Stimulated activated CD4-positive, alpha-beta T cell treated with anti-CD3 and anti-CD28 coated beads, Interleukin-15, amount 100 ng/mL, for 1 hour (primary cell): ENCODE measurements at places on chromosomes 13 and 19.

DNA sequence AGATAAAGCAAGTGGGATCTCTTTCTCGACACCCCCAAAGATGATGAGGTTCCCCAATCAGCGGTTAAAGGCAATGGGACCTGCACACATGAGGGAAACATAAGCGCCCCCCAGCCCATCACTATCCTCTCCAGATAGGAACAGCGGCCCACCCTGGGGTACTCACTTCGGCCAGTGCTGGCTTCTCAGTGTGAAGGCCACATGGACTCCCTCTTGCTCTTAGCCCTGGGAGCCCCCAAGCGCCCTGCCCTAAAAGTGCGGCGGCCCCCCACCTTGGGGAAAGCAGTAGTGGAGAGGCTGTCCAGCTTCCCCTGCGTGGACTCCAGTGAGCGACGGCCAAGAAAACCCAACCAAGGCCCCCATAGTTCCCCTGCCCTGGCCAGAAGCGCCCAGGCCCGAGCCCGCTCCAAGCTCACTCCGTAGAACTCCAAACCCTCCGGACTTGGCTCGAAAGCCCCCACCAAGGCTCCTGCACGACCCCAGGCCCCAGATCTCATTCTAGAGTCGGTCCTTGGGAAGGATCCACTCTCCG, 1.0 kb downstream of the CACNA1A start:
- no peak for DNase-seq

DNA sequence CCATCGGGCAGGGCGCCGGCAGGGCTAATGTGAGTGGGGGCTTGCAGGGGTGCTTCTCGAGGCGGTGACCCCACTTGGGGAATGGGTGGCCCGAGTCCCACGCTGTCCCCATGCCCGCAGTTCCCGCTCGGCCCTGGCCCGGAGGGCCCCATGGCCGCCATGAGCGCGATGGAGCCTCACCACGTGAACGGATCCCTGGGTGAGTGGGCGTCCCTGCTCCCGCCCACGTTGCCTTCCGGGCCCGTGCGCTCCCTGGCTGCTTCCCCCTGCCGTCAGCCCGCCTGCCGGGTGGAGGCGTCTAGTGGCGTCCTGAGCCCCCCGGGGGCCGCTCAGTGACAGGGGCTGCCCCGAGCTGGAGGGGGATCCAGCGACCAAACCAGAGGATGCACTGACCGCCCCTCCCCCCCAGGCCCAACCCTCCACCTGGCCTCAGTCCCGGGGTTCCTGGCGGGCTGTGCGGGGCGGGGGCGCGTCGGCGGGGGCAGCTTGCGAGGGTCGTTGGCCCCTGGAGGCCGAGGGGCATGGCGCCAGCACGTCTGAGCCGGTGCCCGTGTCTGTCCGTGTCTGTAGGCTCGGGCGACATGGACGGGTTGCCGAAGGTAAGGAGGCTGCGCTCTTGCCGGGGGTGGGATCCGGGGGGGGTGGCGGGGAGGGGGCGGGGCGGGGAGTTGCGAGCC, 4.8 kb downstream of the ISYNA1 start:
- DNase-seq, result no peak

DNA sequence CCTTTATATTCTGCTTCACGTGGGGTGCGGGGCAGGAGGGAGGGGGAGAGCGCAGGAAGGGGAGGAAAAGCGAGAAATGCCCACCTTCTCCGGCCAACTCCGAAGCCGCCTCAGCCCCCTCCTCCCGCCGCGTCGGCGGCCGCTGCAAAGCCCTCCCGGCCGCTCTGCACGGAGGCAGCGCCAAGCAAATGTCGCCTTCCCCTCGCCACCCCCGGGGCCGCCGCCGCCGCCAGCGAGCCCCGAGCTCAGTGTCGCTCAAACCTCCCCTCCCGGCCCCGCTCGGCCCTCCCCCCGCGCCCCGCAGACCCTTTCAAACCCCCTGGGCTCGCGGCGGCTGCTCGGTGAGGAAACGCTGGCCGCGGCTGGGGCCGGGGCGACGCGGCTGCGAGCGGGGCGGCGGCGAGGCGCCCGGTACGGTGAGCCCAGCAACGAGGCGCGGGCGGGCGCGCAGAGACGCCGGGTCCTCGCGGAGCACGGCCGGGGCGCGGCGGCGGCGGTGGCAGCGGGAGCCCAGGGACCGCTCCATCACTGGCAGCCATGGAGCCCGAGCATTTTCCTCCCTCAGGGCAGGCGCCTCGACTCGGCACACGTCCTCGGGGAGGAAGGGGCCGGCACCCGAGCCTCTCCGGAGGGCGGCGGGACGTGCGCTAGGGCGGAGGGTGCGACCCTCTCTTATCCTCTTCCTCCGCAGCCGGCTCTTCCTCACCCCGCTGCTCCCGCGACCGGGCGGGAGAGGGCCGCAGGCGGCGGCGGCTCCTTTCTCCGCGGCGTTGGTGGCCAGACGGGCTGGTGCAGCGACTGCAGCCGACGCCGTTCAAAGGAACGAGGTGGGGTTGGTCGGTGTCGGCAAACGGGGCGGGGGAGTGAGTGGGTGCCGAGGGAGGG, 463 bp upstream of the TSC22D1 start:
- DNase-seq, result peak; percentile 11

- DNase-seq, result no peak
Observed at GRCh38 chr13:97653443-97654140, 219.6 kb downstream of the RAP2A start.

- no peak for DNase-seq
Observed at GRCh38 chr13:50910485-50910805, 854 bp downstream of the RNASEH2B start.

DNA sequence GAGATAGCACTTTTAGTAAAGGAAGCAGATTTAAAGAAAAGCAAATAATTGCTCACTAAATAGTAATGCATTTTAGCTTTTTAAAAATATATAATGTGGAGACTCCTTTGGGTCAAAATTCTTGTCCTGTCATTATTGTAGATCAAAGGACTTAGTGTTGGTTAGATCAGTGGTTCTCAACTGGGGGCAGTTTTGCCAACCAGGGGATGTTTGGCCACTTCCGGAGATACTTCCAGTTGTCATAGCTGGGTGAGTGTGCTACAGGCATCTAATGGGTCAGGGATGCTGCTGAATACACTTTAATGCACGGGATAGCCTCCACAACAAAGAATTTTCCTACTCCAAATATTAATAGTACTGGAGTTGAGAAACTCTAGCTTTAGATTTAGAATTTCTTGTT, 126.8 kb downstream of the LMO7 start:
- no peak for DNase-seq

GRCh38 chr13:26680572-26680971, 80.0 kb downstream of the GPR12 start:
- no peak for DNase-seq

DNA sequence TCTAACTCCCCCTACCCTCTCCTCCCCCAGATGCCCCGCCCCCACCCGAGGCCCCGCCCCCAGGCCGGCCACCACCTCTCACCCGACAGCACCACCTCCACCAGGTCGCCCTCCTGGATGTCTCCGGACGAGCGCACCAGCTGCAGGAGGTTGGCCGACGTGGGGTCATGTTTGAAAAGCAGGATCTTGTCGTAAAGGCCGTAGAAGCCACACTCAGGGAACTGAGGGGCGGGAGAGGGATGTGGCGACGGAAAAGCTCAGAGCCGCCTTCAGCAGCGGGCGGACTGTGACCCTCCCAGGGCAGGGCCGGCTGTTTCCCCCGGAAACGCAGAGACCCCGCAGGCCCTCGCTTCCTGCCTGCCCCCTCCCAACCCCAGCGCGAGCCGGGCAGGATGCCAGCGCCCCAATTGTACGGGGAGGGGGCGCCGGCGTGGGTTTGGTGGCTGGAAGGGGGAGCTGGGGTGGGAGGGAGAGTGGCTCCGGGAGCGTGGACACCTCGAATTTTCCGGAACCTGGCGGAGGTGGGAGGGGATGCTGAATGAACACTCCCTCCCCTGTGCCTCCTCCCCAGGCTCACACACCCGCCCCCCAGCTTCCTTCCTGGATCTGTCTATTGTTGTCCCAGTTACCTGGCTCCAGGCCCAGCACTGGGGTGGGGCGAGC, 3.0 kb downstream of the PRKD2 start:
- DNase-seq, result peak; percentile 65

DNA sequence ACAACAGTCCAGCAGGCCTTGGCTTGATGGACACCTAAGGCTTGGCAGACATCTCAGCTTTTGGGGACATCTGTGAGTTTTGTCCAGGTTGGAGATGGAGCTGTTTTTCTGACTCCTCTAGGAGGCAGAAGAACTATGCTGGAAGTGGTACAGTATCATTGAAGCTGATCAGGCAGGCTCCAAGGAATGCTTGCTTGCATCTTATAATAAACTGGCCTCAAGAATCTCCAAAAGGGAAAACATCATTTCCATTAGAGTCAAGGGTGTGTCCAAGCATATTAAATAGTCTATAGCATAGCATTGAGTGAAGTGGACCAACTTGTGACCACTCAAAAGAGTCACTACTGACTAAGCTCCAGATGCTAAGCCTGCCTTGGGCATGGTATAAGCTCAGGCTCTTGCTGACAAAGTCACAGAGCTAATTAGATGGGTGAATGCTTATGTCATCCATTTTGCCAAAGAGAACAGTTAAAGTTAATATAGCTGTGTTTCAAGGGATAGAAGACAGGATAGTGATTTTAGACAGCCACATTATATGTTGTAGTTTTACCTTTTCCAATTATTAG, 216.0 kb downstream of the DNAJC15 start:
- DNase-seq, result no peak

GRCh38 chr19:48332662-48333466, 7.5 kb downstream of the EMP3 start:
- peak; percentile 78 for DNase-seq

- no peak for DNase-seq
Observed at GRCh38 chr13:66830940-66831716, 399.0 kb downstream of the PCDH9 start.

GRCh38 chr19:22620401-22620800, 13.7 kb upstream of the ZNF492 start:
- no peak for DNase-seq

DNA sequence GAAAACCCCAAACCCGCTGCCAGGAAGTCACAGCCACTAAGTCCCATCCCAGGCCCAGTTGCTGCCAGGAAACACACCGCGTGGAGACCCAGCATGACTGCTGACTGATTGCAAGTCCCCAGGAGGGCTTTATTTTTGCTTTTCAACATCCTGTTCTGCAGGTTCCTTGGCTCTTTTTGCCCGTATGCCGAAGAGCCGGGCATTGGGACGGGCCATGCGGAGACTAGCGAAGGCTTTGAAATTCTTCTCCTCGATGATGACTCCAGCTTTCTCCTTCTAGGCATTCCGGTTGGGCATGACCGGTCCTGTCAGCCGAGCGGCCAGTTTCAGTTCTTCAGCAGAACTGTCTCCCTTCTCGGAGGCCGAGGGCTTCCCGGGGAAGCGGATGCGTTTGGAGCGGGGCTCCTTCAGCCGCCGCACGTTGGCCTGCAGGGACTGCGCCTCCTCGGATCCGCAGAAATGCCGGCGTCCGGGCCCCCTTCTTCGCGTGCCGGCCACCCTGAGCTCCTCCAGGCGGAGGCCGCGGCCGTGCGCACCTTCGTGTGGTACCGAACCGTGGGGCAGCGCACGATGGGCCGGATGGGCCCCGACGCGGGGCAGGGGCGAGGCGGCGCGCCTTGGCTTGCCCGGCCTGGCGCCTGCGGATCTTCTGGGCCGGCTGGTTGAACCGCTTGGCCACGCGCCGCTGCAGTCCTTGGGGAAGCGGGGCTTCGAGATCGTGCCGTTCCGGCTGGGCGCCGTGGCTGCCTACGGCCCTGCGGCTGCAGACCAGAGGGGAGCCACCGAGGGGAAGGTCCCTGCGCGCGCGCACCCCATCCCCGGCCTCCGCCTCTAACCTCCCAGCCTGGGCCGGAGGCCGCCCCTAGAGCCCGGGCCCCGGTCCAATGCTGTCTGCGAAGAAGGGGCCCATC, 15.2 kb downstream of the ZSCAN5C start:
- DNase-seq, result no peak

DNA sequence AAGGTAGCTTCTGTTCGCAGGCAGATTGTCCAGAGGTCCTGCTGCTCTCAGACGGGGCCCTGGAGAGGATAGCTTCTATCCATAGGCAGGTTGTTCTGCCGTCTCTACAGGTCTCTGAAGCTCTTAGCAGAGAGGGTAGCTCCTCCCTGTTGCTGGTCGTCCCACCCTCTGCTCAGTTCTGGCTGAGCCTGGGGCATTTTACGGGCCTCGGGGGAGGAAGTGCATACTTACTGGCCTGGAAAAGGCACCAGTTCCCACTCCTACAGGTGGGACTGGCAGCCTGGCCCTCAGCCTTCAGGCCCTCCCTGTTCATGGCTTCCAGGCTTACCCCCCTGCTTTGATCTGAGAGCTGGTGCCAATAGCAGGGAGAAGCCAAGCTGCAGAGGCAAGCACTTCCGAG, 42.3 kb downstream of the USPL1 start:
- no peak for DNase-seq

DNA sequence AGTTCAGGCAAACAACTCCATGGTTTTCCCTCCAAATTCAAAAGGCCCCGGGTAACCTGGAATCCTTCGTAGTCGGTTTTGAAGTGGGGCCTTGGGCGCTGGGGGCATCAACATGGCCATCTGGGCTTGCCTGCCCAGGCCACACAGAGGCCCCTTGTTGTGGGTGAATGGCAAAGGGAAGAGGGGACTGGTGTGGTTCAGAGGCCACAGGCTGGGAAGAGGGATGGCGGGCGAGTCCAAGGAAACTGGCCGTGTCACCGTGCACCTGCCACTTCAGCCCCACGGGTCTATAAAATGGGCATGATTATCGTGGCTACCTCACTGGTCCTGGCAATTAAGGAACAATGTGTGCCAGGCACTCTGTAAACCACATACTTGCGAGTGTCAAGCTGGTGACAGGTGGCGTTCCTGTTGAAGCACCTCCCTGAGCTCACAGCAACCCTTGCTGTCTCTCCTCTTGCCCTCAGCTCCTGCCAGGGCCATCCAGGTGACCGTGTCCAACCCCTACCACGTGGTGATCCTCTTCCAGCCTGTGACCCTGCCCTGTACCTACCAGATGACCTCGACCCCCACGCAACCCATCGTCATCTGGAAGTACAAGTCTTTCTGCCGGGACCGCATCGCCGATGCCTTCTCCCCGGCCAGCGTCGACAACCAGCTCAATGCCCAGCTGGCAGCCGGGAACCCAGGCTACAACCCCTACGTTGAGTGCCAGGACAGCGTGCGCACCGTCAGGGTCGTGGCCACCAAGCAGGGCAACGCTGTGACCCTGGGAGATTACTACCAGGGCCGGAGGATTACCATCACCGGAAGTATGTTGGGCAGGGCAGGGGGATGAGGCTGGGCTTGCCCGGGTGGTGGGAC, 1.3 kb downstream of the LSR start:
- no peak for DNase-seq

- no peak for DNase-seq
Observed at GRCh38 chr19:17615889-17616685, 60.6 kb downstream of the COLGALT1 start.

DNA sequence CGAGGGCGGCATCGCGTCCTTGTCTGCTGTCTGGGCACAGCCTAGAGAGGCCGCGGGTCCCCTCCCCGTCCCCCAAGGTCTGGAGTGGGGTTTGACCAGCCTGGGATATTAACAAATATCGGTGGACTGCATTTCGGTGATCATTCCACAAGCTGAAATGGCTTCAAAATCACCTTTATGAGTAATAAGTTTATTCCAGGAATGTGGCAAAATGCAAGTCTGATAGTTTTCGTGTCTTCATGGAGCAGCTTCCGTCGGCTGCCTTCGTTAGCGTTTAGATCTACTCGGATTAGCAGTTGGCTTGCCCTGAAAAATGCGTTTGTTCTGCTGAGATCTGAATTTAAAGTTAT, 1.1 kb upstream of the GJA3 start:
- DNase-seq, result no peak
